Stimulated activated CD8-positive, alpha-beta memory T cell treated with anti-CD3 and anti-CD28 coated beads, Interleukin-7, amount 100 ng/mL, for 1 hour (primary cell): ENCODE measurements at places on chromosomes 7 and 10.

GRCh38 chr10:48736596-48736995 is 51.9 kb downstream of the WDFY4 start:
- no peak for DNase-seq

DNA sequence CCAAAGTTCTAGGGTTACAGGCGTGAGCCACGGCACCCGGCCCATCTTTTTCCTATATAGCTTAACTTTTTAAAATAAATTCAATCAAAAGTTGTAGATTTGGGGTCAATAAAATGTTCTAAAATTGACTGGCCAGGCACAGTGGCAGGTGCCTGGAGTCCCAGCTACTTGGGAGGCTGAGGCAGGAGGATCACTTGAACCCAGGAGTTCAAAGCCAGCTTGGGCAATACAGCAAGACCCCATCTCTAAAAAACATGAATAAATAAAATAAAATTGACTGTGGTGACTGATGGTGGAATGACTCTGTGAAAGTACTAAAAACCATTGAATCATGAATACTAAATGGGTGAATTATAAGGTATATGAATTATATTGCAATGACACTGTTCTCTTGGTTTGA is 20.8 kb downstream of the P4HA1 start:
- no peak for DNase-seq

GRCh38 chr7:30048582-30048981 is 20.4 kb downstream of the PLEKHA8 start:
- DNase-seq, result no peak

GRCh38 chr7:44748045-44748947 is at the start of gene ZMIZ2:
Gene ZMIZ2 (plus strand): TSS chr7:44748847. CDS start chr7:44756250, 7,403 bp downstream.
- DNase-seq, result peak; percentile 90
